Activated CD4-positive, alpha-beta T cell treated with anti-CD3 and anti-CD28 coated beads for 36 hours (primary cell): ENCODE measurements at places on chromosomes 16 and 17. TPM values are rescaled to one million over a fixed set of nuclear protein-coding genes. Genes with fewer than 3 reads are reported as not detected.

GRCh38 chr17:40451420-40451819 lies 8.2 kb downstream of the IGFBP4 start:
- no peak overlapping the region for H3K27ac ChIP-seq
- H3K27me3 ChIP-seq: peaks cover 3% of the 10 kb centered on the region
- H3K4me3 ChIP-seq: no peak overlapping the region
- DNase-seq: no peak
- H3K36me3 ChIP-seq: peaks cover 18% of the 10 kb centered on the region

DNA sequence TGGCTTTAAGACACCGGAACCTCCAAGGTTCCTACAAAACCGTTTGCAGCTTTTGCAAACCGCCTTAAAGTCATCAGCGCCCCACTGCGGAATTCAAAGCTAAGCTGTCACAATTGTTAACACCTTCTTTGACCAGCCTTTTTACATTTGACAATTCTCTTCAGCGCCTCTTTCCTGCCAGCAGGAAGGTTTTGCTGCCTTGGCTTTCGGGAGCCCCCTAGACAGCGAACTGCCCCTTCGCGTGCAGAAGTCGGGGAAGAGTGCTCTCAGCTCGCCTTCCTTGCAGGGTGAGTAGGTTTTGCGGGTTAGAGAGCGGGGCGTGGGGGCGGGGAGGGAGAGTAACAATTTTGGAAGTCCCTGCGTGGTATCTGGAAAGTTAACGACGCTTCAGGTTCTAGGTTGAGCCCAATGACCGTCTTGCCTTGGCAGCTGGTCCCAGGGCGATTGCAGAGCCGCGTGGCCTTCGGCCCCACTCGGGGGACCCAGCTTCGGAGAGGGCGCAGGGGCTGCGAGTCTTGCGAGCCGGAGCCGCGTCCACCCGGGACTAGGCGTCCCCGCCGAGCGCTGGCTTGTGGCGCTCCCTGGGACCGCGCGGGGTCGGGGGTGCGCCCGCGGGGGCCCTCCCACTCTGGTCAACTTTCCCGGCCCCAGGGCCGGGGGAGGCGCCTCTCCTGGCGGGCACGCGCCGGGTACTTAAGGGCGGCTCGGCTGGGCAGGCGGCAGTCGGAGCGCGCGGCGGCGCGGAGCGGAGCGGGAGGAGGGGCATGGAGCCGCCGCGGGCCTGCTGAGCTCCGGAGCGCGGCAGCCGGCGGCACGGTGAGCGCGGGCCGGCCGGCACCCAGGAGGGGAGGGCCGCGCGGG lies at the start of gene HAS3:
Gene HAS3 (plus strand): TSS at position 153 of the 861 bp plus-strand sequence. CDS start 3,743 bp downstream, outside the sequence.
- DNase-seq: peak; percentile 67
- H3K27ac ChIP-seq: peak within 1 kb of the TSS; percentile 76
- peaks cover 16% of the 10 kb centered on the region for H3K4me1 ChIP-seq
- H3K27me3 ChIP-seq: peaks cover 24% of the 10 kb centered on the region
- peaks cover 10% of the 10 kb centered on the region for H3K36me3 ChIP-seq
- peak within 1 kb of the TSS; percentile 72 for H3K4me3 ChIP-seq

GRCh38 chr17:73261952-73262675 lies 434 bp upstream of the CPSF4L start:
- no peak for DNase-seq
- H3K36me3 ChIP-seq: no peaks in the 10 kb centered on the region
- no peaks in the 10 kb centered on the region for H3K27me3 ChIP-seq
- no peaks in the 10 kb centered on the region for H3K4me1 ChIP-seq
- no peak overlapping the region for H3K27ac ChIP-seq

DNA sequence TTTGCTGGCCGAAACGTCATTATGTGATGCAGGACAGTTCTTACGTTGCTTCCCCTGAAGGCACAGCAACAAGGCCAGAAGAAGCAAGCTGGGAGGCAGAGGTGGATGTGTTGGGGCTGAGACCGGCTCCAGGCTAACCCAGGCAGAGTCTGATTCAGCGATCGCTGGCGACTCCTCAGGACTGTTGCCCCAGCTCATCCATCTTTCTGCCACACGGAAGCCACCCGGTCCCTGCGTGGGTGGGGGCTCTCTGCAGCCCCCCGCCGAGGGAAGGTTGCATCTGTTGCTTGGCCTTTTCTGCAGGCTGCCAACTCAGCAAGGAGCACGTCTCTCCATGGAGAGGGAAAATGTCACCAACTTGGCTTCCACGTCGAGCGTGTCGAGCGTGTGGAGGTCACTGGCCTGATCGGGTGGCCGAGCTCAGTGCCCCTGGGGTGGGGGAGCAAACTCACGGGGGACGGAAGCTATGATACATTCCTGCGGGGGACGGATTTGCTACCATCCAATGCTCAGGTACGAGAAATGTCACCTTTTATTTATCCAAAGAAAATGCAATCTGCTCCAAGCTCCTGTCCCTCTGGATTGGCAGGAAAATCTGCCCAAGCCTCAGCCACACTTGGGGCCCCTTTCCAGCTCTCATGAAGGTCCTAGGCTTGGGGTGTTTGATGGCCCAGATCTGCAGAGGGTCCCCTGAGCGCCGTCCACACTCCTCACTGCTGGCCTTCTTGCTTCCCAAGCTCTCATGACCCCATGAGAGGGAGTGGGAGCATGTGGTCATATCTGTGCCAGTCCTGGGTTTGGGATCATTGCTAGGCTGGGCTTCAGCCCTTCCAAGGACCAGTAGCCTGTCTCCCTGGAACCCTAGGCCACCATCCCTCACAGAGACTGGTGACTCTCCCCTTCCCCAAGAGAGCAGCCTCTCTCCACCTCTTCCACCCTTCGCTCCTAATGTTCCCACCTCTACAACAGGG lies 69.4 kb downstream of the RPH3AL start:
- H3K27ac ChIP-seq: no peak overlapping the region
- no peaks in the 10 kb centered on the region for H3K4me1 ChIP-seq
- no peak overlapping the region for H3K4me3 ChIP-seq
- H3K27me3 ChIP-seq: no peaks in the 10 kb centered on the region

GRCh38 chr17:75260641-75261335 lies 618 bp downstream of the GGA3 start:
- H3K36me3 ChIP-seq: peaks cover 34% of the 10 kb centered on the region
- H3K27me3 ChIP-seq: no peaks in the 10 kb centered on the region
- H3K27ac ChIP-seq: peak overlapping the region; percentile 96
- peak overlapping the region; percentile 88 for H3K4me3 ChIP-seq

DNA sequence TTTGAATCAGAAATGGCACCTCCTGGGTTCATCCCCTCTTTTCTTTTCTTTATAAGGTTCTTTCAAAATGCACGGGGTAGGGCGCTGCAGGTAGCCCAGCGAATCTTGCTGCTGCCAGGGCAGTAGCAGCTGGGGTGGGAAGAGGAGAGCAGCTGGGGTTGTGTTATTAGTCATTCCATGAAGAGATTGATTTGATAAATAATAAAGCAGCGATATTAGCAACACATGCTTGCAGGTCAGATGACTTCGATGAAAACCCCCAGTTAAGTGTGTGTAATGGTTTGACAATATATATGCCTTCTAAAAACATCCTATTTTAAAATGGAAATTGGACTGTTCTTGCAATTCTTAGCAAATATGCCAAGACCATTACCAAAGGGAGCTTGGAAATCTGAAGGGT lies 200.7 kb downstream of the CCDC182 start:
- peaks cover 14% of the 10 kb centered on the region for H3K4me1 ChIP-seq
- no peaks in the 10 kb centered on the region for H3K27me3 ChIP-seq
- no peaks in the 10 kb centered on the region for H3K36me3 ChIP-seq
- no peak overlapping the region for H3K4me3 ChIP-seq

DNA sequence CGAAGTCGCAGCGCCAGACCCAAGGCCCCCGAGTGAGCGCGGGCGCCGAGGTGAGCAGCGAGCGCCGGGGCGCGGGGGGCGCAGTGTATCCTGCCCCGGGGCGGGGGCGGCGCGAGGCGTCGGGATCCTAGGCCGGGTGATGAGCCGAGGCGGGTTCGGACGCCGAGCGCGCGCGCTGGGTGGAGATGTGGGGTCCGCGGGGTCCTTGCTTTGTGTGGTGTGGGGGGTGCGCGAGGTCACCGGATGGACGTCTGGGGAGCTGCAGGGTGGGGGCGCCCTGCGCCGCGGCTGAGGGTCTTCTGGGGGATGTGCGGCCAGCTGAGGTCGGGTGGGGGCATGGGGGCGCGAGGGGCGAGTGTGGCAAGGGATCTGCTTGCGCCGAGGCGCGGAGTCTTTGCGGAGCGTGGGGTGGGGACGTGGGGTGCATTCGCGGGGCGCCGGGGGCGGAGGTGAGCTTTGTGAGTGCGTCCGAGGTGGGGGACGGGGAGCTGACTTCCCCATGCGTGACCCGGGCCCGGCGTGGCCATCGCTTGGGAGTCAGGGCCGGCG lies 560 bp downstream of the RAI1 start:
- H3K27me3 ChIP-seq: no peaks in the 10 kb centered on the region
- no peaks in the 10 kb centered on the region for H3K36me3 ChIP-seq
- peak overlapping the region; percentile 86 for H3K4me3 ChIP-seq
- peak; percentile 69 for DNase-seq
- peak overlapping the region; percentile 86 for H3K27ac ChIP-seq

DNA sequence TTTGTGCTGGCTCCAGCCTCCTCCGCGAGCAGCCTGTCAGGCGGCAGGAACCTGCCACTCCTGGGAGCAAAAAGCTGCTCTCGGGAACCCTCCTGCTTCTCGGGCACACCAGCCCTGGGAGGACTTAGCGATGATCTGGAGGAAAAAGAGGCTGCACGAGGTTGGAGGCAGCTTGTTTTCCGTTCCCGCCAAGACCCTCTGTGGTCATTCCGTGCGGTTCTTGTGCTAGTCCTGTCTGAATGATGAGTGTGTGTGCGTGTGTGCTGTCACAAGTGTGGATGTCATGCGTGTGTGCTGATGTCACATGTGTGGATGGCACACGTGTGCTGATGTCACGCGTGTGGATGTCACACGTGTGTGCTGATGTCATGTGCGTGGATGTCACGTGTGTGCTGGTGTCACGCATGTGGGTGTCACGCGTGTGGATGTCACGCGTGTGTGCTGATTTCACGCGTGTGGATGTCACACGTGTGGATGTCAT lies 150.0 kb downstream of the NPIPB11 start:
- no peaks in the 10 kb centered on the region for H3K27me3 ChIP-seq
- peaks cover 11% of the 10 kb centered on the region for H3K36me3 ChIP-seq
- no peak overlapping the region for H3K27ac ChIP-seq
- peaks cover 13% of the 10 kb centered on the region for H3K4me1 ChIP-seq

DNA sequence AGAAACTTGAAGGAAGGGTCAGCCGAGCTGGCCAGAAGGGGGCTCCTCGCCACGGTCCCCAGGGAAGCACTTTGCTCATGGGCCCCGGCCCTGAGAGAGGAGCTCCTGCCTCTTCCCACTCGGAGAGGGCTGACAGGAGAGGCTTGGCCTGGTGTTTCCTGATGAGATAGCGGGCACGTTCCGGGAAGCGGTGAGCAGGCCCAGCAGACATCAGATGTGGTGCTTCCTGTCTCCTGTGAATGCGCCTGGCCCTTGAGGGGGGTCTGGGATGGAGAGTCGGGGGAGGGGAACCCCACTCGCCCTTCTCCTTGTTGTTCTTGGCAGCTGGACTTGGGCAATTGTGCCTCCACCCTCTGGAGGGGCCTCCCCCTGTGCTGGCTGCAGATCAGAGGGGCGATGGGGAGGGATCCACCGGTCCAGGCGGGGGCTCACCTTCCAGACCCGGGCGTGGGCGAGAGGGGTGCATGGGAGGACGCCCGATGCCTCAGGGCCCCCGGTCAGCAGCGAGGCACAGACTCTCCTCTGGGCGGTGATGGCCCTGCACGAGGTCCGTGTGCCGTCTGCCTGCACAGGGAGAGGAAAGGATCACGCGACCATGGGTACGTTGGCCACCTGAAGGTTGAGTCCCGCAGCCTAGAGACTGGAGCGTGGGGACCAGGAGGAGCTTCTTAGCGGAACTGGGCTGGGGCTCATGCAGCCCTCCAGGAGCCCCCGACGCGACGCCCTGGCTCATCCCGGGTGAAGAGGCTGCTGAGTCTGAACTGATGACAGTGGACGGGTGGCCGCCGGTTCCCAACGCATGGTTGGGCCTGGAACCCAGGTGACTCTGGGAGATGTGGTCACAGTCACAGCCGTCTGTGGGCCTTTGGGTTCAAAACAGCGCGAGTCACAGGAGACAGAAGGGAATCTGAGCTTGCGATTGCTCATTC lies 25.4 kb downstream of the METRNL start:
- no peak for DNase-seq
- no peak overlapping the region for H3K27ac ChIP-seq
- no peak overlapping the region for H3K4me3 ChIP-seq

The CCL4L2 gene
- 6.4 TPM for total RNA-seq

The ABHD15 gene
- total RNA-seq: 7.2 TPM

The KRT33B gene
- not detected for total RNA-seq
